Mesothelial cell of epicardium (in vitro differentiated cells): ENCODE measurements at places on chromosomes 1 and 21. TPM values are rescaled to one million over a fixed set of nuclear protein-coding genes. Genes with fewer than 3 reads are reported as not detected.

The SLAMF8 gene
- total RNA-seq = not detected in 3 replicates

The NUP210L gene
- 0.04 to 0.07 TPM (median 0.07 TPM) in 3 replicates for total RNA-seq

The S100A8 gene
- total RNA-seq = not detected in 3 replicates

The SYT6 gene
- total RNA-seq = 0.09 to 0.29 TPM (median 0.25 TPM) in 3 replicates

The TCP10L gene
- total RNA-seq = 1.4 to 1.6 TPM (median 1.5 TPM) in 3 replicates

The TTLL7 gene
- 12.7 to 13.3 TPM (median 12.7 TPM) in 3 replicates for total RNA-seq

The C1orf35 gene
- 19.3 to 20.9 TPM (median 20.2 TPM) in 3 replicates for total RNA-seq

DNA sequence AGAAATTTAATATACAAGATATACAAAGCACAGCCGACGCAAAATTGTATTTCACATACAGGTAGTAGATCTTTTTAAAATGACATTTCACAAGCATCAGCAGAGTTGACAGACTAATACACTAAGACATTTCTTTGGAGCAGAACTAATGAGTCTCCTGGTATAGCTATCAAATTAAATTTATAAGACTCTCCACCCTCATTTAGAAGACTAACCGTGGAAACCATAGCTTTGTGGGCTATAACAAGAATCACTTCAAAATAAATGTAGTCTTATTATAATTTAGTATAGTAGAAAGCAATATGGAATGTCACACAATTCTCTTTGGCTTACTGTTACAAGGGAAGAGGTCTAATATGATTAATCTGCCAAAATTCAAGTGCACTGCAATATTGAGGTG, 204.9 kb downstream of the VAV3 start:
- no peak overlapping the region for H3K27ac ChIP-seq
- H3K4me3 ChIP-seq = no peak overlapping the region
- no peak for DNase-seq
- H3K27me3 ChIP-seq = peaks cover 9% of the 10 kb centered on the region

- no peak overlapping the region for H3K27ac ChIP-seq
- H3K4me1 ChIP-seq = peaks cover 28% of the 10 kb centered on the region
- H3K4me3 ChIP-seq = no peak overlapping the region
- peaks cover 1% of the 10 kb centered on the region for H3K36me3 ChIP-seq
Observed at GRCh38 chr1:26282401-26282918, 2.6 kb downstream of the SH3BGRL3 start.

DNA sequence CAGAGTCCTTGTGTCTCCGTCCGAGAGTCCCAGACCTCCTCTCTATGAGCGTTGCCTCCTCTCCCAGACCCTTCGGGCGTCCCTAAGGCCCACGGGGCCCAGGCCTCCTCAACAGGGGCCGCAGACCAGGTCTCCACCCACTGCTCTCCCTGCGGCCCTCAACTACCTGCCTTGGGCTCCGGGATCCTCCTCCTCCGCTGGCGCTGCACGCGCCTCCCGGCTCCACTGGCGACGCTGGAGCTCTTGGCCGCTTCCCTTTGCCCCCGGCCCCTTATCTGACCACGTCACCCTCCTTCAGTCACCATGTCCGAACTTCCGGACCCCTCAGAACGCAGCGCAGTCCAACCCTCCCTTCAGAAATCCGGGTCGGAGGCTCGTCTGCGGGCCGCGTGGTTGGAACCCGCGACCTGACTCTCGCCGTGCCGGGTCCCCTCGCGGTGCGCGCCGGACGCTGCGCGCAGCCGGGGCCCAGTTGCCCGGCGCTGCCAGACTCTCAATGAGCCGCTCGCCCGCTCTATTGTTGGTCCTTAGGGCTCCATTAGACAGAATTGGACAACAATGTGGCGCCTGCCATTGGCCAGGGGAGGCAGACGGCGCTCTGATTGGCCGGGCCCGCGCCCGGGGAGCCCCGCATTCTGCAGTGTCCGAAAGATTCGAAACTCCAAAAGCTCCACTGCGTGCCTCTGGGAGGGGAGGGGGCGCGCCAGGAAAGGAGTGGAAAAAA, at the start of gene DMRTA2:
Gene DMRTA2, minus strand, starts transcription at position 498 of the 724 bp plus-strand sequence. CDS start 1,907 bp downstream, outside the sequence.
- peak; percentile 41 for DNase-seq
- peaks cover 35% of the 10 kb centered on the region for H3K4me1 ChIP-seq
- peak within 1 kb of the TSS; percentile 67 for H3K27ac ChIP-seq

GRCh38 chr1:48876330-48876785, 99.7 kb upstream of the BEND5 start:
- peaks cover 7% of the 10 kb centered on the region for H3K27me3 ChIP-seq
- DNase-seq = no peak
- H3K36me3 ChIP-seq = no peaks in the 10 kb centered on the region
- peaks cover 2% of the 10 kb centered on the region for H3K4me1 ChIP-seq

DNA sequence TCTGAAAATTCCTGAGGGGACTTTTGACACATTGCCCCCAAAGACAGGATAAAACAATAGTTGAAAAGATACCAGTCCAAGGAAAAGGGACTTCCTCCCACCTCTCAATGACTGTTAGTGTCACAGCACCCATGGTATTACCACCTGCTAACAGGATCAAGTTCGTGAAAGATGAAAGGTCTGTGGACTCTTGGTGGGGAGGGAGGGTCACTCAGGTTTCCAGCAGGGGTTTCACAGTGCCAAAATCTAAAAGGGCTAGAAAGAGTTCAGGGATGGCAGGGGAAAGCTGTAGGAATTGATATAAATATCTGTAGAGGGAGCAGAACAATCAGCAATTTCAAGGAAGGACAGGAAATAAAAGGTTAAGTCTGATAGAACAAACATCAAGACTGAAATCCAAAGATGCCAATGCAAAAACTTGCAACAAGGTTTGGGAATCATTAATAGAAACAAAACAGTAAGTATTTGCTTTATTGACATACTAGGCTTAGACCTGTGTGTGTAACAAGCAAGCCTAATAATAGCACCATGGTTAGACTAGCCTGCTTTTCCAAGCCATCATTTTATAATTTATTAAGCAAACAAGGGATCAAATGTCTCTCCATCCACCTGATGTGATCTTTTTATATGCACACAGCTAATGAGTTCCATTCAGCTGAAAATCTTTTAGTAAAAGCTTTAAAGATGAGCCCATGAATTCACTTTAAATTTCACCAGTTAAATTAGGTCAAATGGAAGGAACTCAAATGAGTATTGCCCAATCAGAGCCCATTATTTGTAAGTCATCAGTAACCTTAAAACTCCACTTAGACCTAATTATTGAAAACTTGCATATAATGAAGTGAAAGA, 3.7 kb downstream of the MCL1 start:
- no peaks in the 10 kb centered on the region for H3K27me3 ChIP-seq
- DNase-seq = no peak
- peaks cover 39% of the 10 kb centered on the region for H3K36me3 ChIP-seq
- H3K4me1 ChIP-seq = peaks cover 41% of the 10 kb centered on the region
- peak overlapping the region; percentile 98 for H3K4me3 ChIP-seq

DNA sequence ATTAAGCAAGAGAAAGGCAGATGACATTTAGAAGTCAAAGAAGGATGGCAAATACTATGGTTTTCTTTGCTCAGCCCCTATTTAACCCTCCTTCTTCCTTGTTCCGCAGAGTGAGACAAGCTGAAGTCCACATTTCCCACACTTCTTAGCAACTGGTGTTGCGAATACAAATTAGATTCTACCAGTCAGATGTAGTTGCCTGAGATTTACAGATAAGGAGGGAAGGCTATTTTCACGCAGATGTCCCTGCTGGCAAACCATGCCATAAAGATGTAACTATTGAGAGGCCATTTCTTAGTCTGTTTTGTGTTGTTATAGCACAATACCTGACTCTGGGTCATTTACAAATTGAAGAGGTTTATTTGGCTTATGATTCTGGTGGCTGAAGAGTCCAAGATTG, 84.3 kb downstream of the ZC3H11B start:
- no peak overlapping the region for H3K27ac ChIP-seq
- H3K4me3 ChIP-seq = no peak overlapping the region
- no peaks in the 10 kb centered on the region for H3K36me3 ChIP-seq

DNA sequence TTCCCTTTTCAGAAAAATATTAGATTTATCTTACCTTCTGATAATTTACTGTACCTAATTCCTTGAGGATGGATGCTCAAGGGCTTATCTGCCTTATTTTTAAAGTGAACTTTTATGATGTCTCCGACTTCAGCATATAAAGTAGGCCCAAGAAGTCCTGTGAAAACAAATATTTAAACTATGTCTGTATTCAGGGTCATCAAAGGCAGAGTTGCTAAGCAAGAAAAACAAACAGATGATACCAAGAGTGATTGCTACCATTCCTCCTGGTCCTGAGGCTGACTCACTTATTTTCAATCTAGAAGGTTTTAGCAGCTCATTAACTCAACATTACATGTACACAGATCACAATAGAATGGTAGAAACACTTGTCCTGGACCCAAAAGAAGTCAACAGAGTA, 14.1 kb downstream of the F5 start:
- peak overlapping the region; percentile 77 for H3K27ac ChIP-seq
- H3K4me1 ChIP-seq = peaks cover 29% of the 10 kb centered on the region
- H3K36me3 ChIP-seq = no peaks in the 10 kb centered on the region
- no peak for DNase-seq
- H3K27me3 ChIP-seq = no peaks in the 10 kb centered on the region

GRCh38 chr1:107047602-107048001, 8.9 kb upstream of the PRMT6 start:
- no peak overlapping the region for H3K4me3 ChIP-seq
- H3K27me3 ChIP-seq = no peaks in the 10 kb centered on the region

DNA sequence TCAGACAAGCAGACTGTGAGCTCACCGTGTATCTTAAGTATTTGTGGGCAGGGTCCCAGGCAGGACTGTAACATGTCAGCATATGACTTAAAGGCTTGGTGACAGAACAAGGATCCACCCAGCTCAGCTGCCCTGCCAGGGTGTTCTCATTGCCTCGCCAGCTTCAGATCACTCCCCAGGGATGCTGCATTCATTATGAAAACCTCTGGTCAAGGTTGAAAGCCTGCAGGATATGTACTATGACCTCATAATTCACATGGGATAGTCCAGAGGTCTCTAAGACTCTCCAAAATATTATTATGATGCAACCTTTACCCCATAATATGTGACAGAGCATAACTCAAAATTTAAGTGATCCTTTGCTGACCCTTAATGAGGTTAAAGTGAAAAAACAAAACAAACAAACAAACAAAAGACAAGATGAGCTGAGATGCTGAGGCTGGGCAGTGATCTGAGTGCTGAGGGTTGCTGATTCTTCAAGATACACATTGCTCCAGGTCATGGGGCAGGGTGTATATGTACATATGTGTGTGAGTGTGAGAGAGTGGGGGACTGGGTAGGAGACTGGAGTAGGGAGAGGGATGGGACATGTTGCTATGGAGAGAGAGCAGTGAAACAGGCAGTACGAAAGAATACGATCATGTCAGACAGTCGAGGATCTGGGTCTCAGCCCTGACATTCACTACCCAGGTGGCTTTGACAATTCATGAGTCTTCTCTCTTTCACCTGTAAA, 98.8 kb upstream of the DUSP10 start:
- H3K4me1 ChIP-seq = peaks cover under 1% of the 10 kb centered on the region
- H3K36me3 ChIP-seq = no peaks in the 10 kb centered on the region
- no peak overlapping the region for H3K4me3 ChIP-seq
- H3K27ac ChIP-seq = no peak overlapping the region
- peaks cover 4% of the 10 kb centered on the region for H3K27me3 ChIP-seq

DNA sequence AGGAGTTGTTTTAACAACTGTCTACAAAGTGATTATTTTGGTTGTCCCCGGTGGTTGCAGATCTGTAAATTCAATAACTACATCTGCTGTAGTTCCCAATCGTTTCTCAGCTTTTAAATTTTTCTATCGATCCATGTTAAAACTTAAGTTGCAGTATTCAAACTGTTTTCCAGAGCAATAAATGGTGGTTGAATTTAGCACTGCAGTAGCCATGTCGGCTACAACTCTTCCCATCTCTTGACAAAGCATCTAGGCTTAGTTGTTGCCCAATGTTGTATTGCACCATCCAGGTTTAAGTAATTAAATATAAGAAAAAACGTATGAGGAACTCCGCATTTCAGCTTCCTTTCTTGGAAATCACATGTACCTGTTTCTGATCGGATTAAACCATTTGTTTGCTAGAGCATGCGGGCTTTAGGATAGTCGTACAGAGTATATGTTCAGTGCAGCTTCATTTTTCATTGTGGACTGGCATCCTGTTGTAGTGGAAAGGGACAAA, 996 bp downstream of the CNIH4 start:
- H3K4me1 ChIP-seq = peaks cover 20% of the 10 kb centered on the region
- H3K27ac ChIP-seq = peak overlapping the region; percentile 84
- DNase-seq = no peak

- H3K4me3 ChIP-seq = no peak overlapping the region
- H3K27me3 ChIP-seq = no peaks in the 10 kb centered on the region
- DNase-seq = no peak
- peaks cover 29% of the 10 kb centered on the region for H3K36me3 ChIP-seq
Observed at GRCh38 chr1:114485286-114485685, 25.7 kb downstream of the TRIM33 start.

DNA sequence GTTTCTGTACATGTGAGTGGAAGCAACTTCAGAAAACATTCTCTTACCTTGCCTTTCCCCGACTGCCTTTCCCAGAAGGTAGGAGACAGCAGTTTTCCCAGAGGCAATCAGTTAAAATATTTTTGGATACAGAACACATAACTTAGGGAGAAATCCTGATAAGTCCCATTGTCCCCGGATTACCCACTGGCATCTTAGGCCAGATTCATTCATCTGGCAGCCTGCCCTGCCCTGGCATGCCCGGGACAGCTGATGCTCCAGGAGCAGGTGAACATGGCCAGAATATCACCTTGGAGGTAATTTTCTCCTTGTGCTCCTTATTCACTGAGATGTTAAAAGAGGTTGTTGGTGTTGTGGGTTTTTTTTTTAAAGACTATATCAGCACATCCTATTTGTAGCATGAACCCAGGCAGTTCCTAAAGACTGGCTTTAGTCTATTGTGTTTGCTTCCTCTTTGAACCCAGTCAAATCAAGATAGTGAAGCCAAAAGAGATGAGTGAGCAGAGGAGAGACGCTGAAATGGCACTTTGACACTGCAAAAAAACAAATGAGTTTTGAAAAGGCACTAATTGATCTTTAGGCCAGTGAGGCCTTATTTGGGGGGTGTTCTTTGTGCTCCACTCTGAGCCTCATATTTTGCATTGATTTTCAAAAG, 139.6 kb downstream of the PLPP3 start:
- H3K4me3 ChIP-seq = no peak overlapping the region
- no peaks in the 10 kb centered on the region for H3K36me3 ChIP-seq
- no peaks in the 10 kb centered on the region for H3K27me3 ChIP-seq
- H3K4me1 ChIP-seq = peaks cover 57% of the 10 kb centered on the region

DNA sequence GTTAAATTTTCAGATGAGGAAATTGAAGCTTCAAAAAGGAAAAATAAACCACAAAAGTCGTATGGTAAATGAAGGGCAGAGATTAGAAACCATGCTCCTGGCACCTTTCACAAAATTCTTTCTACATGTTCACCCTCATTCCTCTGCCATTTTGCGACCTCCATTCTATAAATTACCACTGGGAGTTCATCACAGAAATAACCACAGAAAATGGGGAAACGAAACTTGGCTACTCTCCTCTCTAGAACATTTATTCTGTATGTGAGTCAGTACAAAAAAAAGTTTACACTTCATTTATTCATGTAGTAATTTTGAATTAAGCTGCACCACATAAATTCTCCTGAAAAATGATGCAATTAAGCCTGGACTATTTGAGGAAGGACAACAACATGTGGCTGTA, 320.9 kb upstream of the C1orf87 start:
- H3K36me3 ChIP-seq = no peaks in the 10 kb centered on the region
- H3K27ac ChIP-seq = no peak overlapping the region
- H3K27me3 ChIP-seq = peaks cover 36% of the 10 kb centered on the region
- DNase-seq = no peak
- peaks cover 1% of the 10 kb centered on the region for H3K4me1 ChIP-seq
- H3K4me3 ChIP-seq = no peak overlapping the region
